Occipital lobe (tissue), 3 donors: ENCODE measurements at places on chromosomes 16 and 17.

GRCh38 chr16:4021070-4021779, 95.0 kb downstream of the ADCY9 start:
- no peak for DNase-seq

DNA sequence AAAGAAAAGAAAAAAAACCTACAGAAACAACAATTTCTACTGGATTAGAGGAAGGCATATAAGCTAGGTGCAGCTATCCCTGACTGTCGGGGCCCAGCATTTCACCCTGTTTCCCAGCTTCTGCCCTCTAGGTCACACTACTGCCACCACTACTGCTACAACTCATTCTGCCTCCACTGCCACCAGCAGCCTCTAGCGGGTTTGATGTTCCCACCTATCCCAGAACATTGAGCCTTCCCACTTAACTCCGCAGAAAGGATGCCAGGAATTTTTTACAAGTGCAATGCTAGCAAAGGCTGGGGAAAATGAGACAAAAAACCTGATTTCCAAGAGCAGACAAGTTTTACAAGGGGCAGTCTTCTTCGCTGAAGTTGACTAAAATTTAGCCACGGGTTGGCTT, 10.4 kb downstream of the ADCY9 start:
- DNase-seq: no peak

- no peak for DNase-seq
Observed at GRCh38 chr17:76969598-76970172, 101.5 kb downstream of the MGAT5B start.

DNA sequence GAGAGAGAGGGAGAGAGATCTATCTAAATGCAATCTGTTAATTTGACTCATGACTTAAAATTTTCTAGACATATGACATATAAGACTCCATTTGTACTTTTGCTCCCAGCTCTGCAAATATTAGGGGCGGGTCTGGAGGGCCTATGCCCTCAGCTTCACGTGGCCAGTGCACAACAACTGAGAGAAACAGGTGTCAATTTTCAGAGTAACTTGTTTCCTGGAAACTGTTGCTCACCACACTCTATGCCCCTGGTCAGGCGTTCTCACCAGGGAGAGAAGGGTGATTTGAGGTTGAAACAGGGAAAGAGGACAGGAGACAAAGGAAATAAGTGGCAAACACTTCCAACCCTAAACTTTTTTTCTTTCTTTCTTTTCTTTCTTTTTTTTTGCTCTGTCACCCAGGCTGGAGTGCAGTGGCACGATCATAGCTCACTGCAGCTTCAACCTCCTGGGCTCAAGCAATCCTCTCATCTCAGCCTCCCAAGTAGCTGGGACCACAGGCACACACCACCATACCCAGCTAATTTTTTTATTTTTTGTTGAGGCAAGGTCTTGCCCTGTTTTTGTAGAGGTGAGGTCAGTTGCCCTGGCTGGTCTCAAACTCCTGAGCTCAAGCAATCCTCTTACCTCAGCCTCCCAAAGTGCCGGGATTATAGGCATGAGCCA, 270.0 kb downstream of the SLC39A11 start:
- no peak for DNase-seq

GRCh38 chr17:19646788-19647696, 1.5 kb upstream of the ALDH3A2 start:
- no peak for DNase-seq

DNA sequence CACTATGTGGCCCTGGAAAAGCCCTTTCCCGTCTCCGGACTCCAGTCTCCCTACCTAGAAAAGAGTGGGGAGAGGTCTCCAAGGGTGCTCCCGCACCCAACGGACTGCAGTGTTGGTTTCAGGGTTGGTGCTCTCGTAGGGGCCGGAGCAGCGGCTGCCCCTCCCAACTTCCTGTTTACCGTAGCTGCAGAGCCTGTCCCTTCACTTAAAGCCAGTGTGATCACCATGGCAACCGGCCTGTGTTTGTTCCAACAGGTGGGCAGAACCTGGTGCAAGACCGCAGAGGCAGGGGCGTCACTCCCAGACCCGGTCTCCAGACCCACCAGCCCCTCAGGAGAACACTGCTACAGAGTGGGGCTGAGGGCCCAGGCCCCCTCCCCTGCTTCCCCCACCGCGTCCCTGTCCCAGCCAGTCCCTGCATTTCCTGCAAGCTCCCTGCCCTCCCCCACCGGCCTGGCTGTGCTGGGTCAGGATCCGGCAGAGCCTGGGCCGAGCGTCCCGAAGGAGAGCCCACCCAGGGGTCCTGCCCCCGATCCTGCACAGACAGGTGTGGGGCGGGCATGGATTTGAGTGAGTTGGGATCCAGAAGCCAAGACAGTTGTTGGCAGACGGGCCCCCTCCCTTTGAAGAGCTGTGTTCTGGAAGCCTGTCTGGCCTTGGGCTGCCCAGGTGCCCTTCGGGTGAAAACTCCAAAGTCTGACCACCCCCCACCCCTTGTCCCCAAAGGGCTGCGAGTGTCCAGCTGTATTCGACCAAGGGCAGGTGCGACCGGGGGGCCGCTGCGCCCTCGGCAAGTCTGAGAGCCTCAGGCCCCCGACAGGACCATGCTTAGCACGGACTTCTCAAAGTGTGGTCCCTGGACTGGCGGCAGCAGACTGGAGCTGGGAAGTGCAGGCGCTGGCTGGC, 1.5 kb upstream of the BAIAP3 start:
- DNase-seq: peak; percentile 38

- no peak for DNase-seq
Observed at GRCh38 chr17:62206550-62206949, 141.5 kb upstream of the MED13 start.

DNA sequence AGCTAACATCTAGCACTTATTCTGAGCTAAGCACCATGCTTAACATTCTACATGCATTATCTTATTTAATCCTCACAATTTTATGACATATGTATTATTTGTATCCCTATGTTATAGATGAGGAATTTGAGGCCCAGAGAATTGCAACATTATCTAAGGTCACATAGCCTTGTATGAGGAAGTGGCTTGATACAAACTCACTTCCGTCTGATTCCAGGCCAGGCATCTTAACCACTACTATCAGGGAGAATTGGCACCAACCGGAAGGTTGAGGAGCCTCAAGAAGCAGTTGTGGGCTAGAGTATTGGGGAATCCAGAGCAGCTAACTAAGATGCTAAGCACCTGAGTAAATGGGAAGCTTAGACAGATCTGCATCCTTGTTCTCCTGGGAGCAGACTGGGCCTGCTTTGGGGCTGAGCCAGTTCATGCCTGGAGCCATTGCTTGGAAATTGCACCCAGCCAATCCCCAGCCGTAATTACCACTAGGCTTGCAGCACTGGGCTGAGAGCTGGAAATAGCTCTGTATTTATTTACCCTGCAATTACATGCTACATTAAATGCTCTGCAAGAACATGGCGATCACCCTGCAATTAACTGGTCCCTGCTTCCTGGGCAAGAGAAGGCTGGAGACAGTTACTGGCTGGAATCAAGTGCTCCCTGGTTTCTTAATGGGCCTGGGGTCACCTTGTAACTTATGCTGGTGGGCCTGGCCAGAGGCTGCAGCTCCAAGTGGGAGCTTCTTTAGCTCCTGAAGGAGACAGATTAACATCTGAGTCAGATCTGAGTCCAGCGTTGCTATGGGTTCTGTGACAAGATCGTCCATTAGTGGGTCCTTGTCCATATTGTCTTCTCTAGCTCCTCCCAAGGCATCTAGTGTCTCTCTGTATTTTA, 273.1 kb upstream of the CCL2 start:
- DNase-seq: no peak

DNA sequence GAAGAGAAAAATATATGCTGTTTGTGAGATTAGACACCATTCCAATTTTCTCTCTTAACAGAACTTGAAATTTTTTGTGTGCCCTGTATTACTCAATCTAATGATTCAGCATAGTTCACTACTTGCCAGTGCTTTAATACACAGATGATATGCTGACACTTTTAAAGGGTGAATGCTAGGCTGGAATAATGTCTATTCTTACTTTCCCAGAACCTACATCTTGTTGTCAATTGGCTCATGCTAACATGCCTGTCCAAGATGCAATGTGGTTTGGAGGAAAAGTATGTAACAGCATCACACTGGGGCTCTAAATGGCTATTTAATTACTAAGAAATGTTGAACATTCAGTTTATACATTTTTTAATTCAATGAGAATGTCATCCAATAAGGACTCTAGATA, 7.6 kb upstream of the MAP2K6 start:
- no peak for DNase-seq

GRCh38 chr16:30473231-30474073, 910 bp downstream of the ITGAL start:
- no peak for DNase-seq

DNA sequence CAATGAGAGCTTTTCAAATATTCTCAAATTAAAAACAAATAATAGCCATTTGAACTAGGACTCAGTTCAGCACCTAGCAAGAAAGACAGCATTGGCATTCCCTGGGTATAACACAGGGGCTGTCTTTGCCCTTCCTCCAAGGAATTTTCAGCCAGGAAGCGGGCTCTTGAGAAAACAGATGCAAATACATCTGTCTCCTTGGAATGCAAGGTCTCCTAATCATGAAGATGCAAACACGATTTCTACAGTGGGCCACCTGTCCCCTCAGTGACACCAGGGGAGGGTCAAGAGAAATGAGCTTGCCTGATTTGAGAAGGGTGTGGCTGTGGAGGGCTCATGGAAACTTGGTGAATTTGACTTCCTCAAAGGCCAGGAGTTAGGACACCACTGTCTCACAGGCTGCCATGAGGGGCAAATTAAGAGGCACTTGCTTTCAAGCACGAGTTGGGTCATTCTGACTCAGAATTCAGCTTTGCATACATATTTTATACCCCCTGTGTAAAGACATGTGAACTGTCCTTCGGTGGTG, 24.5 kb upstream of the SUPT4H1 start:
- DNase-seq: no peak

GRCh38 chr16:46801428-46802049, 29.4 kb downstream of the C16orf87 start:
- DNase-seq: no peak
